Midbrain (tissue), 1 donor: ENCODE measurements at places on chromosomes 3 and 15.

- DNase-seq, result no peak
These were observed 310.7 kb downstream of the DIPK2A start for GRCh38 chr3:144282313-144282712.

- DNase-seq, result no peak
These were observed 4.0 kb upstream of the A4GNT start for GRCh38 chr3:138136201-138136600.

DNA sequence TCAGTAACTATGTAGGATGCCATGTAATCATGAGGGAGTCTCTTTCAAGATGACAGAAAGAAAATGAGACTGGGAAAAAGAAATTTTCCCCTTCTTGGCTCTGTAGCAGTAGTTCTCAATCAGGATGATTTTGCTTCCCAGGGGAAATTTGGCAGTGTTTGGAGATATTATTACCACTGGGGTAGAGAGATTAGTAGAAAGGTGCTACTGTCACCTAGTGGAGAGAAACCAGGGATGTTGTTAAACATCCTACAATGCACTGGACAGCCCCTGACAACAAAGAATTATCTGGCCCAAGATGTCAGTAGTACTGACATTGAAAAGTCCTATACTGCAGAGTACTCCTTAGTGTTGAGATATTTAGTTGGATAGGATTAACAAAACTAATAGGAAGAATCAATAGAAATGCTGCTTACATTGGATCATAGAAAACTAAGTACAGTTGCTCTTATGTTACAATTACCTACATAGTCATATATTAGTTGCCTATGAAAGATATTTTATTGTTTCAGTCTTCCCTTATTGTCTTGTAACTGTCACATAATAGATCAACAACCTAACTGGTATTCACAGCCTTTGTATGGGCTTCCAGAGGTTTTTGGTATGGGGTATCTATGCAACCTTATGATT, 433.3 kb downstream of the RAP2B start:
- DNase-seq, result no peak

GRCh38 chr3:155846119-155846518, 8.1 kb downstream of the SLC33A1 start:
- no peak for DNase-seq

GRCh38 chr15:43249699-43250203, 17.0 kb downstream of the TGM5 start:
- DNase-seq, result no peak

DNA sequence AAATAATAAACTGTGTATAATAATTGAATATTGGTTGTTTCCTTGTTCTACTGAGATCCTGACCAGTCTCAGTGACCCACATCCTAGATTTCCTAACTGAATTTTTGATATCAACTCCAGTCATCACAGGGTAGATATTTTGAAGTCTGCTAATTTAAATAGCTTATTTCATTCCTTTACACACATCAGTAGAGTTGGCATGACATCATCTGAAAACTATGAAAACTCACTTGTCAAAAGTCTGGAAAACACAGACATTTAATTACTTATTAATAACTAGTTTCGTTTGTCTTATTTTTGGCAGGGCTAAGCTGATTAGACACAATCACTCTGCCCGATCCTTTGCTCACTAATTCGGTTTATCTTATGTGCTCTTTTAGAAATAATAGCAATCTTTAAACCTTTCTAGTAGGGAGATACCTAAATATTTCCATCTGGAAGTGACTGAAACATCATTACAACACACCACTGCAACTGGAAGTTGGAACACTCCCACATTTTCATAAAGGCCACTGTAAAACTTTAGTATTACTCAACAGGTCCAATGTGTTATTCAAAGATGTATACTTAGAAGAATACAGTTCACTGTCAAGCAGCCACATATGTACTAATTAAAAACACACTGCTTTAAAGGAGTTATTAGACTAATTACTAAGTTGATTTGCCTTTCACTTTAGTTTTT, 198.4 kb upstream of the ZNF717 start:
- no peak for DNase-seq

DNA sequence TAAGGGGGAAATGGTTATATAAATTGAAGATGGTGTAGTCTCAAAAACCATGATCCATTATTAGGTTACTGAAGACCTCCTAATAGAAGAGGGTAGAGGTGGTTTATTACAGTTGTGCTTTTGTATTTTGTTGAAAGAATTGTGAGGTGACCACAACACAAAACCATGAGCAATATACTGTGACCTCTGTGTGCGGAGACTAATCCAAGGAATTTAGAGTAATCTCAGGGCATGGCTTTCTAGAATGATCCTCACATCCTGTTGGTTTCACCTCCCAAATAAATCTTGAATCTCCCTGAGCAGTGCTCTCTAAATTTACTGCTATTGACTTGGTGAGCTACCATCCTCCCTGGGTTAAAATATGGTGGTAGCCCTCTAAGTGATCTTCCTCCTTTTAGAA, 52.3 kb downstream of the PTPRG start:
- no peak for DNase-seq

DNA sequence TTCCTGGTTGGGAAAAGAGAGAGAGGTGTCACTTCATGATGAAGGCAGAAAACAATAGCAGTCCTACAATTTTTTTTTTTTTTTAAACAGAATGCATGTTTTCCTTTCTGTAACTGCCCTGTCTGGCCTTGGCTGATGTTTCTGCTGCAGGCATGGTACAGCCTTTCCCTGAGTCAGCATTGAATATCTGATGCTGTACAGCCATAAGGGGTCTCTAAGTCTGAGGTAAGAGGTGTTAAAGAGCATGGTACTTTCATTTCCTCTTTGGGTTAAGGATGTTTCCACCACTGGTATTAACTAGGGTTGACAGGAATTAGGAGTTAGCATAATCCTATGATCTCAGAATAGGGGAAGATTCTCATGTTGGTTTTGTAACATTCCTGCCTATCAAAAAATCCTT, 147.4 kb downstream of the CHST2 start:
- DNase-seq, result no peak

DNA sequence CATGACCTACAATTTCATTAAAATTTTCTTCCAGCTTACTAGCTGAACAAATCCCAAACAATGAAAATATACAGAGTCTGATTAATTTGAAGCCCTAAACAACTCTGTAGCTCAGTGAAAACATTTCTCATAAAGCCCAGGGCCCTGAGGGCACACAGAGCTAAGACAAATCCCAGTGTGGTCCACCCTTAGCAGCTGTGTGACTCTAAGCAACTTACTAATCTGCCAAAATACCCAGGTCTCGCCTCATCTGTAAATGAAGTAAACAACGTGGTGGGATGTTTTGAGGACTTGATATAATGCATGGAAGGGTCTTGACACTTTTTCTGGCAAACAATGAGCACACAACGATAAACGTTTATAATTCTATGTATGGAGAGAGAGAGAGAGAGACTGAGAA, 158.4 kb downstream of the FHIT start:
- no peak for DNase-seq

DNA sequence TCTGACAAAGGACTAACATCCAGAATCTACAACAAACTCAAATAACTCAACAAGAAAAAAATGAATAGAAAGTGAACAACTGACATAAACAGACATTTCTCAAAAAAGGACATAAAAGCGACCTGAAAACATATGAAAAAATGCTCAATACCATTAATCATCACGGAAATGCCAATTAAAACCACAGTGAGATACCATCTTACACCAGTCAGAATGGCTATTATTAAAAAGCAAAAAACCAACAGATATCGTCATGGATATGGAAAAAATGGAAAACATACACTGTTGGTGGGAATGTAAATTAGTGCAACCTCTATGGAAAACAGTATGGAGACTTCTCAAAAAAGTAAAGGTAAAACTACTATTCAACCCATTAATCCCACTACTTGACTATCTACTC, 53.3 kb downstream of the ZNF385D start:
- no peak for DNase-seq

- no peak for DNase-seq
These were observed 15.2 kb upstream of the CLEC3B start for GRCh38 chr3:45010811-45011333.

DNA sequence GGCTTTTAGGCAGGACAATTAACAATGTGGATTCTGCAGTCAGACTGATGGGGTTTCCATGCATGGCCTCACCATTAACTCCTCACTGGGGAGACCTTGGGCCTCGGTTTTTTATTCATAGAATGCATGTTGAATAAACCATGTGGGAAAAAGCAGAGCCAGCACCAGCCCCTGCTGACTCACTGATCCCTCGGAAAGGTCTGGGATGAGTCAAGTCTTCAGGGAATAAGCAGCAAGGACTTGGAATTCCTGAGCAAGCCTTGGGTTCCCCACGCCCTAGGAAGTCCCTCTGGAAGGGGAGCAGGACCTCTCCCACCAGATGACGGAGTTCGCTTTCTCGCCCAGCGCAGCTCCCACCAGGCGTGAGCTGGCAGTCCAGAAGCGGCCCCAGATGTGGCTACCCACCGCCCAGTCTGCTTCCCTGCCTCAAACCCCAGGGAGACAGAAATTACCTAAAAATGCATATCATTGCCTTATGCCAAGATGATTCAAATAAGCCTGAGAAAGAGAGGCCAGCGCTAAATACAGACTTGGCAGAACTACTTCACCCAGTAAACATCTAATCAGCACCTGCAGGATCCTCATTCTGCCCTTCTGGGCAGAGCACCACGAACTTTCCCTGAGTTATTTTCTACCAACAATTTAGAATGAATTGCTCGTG, 45.4 kb downstream of the BTD start:
- DNase-seq, result no peak

DNA sequence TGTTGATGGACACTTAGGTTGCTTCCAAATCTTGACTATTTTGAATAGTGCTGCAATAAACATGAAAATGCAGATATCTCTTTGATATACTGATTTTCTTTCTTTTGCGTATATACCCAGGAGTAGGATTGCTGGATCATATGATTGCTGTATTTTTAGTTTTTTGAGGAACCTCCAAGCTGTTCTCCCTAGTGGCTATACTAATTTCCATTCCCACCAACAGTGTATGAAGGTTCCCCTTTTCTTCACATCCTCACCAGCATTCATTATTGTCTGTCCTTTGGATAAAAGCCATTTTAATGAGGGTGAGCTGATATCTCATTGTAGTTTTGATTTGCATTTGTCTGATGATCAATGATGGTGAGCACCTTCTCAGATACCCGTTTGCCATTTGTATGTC, 12.5 kb downstream of the PATL2 start:
- no peak for DNase-seq

DNA sequence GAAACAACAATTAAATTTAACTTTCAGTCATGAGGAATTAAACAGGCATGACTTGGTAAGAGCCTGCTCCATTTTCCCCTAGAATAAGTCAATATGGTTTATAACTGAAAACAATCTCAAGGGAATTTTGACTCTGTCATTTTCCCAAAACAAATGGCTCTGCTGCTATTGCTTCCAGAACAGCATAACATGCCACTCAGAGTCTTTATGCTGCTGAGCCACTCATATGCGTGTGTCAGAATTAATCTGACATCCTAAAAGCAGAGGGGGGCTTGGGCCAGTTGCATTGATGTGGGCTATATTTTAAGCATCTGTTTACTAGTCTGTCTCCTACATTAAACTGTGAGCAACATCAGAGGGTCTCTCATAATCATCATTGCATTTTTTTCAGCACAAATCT, 111.1 kb upstream of the ABI3BP start:
- DNase-seq, result no peak

DNA sequence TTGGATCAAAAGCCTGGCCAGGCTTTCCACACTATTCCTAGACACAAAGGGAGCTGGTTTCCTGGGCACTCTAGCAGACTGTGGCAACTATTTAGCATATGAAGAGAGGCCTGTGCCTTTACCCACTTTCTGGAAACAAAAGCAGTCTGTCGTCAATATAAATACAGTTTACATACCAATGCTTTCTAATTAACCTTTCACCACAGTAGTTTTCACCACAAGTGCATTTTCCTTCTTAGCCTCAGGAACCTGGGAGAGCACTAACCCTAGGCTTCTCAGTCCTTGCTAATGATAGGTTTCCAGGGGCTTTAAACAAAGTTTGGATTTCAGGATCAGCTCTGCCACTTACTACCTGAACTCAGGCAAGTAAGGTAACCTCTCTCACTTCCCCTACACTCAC, 499.1 kb downstream of the MAGI1 start:
- DNase-seq, result no peak
